ENCODE measurements at places on chromosomes 13 and 19. TPM values are rescaled to one million over a fixed set of nuclear protein-coding genes. Genes with fewer than 3 reads are reported as not detected.

Gene SLAIN1
- total RNA-seq: 1.4 TPM

Gene CCNE1
- total RNA-seq: 50.1 TPM

Gene SMIM24
- total RNA-seq: not detected

Gene ZBTB32
- total RNA-seq: not detected

Gene ZNF181
- total RNA-seq: 13.0 TPM

Gene ZNF541
- total RNA-seq: not detected

DNA sequence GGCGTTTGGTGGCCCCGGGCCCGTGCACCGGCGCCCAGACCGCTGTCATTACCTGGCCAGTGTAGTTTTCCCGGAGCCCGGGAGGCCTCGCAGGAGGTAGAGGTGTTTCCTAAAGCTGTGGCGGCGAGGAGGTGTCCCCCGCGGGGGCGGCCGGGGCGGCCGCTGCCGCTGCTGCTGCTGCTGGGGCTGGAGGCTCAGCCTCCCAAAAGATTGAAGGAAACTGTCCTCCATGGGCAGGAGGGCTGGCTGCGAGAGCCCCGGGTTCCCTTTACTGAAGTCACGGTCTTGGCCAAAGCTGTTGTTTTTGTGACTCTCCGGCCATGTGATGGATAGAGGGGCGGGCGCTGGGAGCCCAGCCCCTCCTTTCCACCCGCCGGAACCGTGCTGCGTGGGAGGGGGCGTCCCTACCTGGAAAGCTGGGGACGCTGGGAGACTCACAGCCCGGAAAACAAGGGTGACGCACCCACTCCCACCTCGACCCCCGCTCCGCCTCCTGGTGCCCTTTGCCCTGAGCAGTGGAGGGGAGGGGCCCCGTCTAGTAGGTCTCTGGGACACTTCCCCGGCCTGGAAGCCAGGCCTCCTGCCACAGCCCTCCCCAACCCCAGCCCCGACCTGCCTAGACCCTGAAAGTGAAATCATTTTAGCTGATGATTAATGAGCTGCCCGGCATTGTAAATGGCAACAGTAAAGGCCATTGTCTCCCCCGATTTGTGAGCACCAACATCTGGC, at the start of gene N4BP2L1:
TSS of gene N4BP2L1 (minus strand) at position 279 of the 729 bp plus-strand sequence. CDS start at position 231, 48 bp downstream.
- DNase-seq: no peak

- no peak for DNase-seq
Measured at GRCh38 chr19:43667126-43667875, 2.7 kb downstream of the PLAUR start.

DNA sequence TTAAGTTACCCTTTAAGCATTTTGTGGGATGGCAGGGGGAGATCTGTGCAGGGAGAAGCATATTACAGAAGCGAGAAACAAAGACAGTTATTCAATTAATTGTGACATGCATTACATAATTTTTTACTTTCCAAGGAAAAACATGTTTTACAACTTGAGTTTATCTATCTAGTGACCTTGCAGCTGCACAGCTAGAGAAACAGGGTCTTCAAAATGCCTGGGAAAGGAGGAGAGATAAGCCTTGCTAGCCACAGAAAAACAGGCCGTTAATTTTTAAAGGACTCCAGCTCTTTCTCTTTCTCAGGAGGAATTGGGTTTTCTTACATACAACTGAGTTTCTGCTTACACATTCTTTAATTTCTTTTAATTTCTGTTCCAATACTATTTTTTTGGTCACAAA, 14.8 kb upstream of the ZNF431 start:
- no peak for DNase-seq

DNA sequence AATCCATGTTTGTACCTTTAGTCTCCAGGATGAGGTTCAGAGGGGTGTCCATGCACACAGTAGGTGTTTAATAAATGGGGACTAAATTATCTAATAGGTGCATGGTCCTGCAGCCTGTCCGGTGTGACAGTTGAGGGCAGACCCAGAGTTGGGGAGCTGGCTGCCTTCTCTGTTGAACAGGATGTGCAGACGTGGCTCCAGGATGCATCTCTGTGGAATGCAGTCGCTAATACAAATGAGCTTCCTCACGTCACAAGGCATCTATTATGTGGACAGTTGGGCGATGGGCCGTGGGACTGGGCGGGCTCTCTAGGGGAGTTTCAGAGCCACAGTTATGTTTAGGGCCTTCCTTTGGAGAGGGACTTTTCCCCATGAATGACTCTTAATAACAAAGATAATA, 71.0 kb downstream of the SIPA1L3 start:
- DNase-seq: no peak

GRCh38 chr19:46648060-46648960, 12.3 kb upstream of the GNG8 start:
- DNase-seq: no peak

- DNase-seq: no peak
Measured at GRCh38 chr13:51955816-51956603, 55.2 kb downstream of the ATP7B start.

DNA sequence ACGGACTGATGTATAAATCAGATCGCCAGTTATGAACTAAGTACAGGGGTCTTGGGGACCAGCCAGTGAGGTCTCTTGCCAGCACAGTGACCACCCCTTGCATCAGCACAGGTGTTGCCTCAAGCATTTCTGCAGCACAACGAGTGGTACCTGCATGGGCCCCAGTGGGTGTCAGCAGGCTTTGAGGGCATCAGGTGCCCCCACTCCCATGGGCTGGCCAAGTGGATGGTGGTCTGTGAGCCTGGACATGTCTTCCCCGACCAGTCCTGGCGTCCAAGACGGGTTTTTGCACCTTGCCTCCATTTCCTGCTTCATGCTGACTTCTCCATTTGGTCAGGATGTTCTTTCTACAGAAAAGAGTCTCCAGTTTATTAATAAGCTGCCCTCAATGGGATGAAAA, 22.4 kb upstream of the ARHGEF7 start:
- DNase-seq: no peak

- DNase-seq: peak; percentile 77
Measured at GRCh38 chr19:17829855-17830566, 8.7 kb upstream of the INSL3 start.

DNA sequence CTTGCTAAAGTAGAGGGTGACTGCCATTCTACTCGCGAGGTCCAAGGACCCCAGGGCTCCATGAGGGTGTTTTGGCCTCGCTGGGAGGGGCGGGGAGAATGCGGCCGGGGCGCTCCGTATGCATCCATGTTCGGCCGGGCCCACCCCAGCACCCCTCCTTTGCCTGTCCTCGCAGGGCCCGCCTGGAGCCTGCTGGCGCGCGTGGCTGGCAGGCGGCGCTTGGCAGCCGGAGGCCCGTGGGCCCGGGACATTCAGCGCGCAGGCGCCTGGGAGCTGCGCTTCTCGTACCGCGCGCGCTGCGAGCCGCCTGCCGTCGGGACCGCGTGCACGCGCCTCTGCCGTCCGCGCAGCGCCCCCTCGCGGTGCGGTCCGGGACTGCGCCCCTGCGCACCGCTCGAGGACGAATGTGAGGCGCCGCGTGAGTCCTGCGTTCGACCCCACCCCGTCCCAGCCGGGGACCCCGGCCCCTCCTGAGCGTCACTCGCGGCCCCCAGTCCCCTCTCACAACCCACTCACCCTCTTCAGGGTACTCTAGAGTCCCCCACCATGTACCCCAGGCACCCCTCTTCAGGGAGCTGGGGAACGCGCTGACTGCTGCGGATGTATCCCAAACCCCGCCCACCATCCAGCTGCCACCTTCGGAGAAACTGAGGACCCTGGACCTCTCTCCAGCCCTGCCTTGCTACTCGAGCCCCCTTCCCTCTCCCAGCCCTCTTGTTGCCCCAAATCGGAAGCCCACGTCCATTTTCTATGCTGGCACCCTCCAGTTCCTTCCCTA, 4.1 kb downstream of the DLL3 start:
- DNase-seq: peak; percentile 43

DNA sequence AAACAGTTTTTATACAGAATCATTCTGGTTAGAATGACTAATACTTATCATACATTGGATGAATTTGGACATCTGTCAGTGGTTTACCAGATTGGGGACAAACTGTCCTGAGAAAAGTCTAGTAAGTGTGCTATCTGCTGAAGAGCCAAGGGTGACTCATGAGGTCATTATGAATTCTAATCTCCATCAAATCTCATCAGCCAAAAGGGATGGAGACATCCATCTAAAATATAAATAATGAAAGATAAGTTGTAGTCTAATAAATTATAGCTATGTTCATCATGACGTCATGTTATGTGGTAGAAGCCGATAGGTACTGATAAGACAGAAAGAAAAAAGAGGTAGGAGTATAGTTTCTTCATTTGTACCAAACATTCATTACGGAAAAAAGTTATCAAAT, 804.4 kb downstream of the PCDH9 start:
- no peak for DNase-seq

GRCh38 chr13:79349011-79349410, 57.0 kb downstream of the RBM26 start:
- DNase-seq: no peak

- no peak for DNase-seq
Measured at GRCh38 chr19:14139944-14140343, 3.6 kb upstream of the ASF1B start.

GRCh38 chr19:40703029-40703755, 12.7 kb upstream of the NUMBL start:
- DNase-seq: no peak

- peak; percentile 13 for DNase-seq
Measured at GRCh38 chr13:68439817-68440216, 1209.7 kb upstream of the PCDH9 start.

DNA sequence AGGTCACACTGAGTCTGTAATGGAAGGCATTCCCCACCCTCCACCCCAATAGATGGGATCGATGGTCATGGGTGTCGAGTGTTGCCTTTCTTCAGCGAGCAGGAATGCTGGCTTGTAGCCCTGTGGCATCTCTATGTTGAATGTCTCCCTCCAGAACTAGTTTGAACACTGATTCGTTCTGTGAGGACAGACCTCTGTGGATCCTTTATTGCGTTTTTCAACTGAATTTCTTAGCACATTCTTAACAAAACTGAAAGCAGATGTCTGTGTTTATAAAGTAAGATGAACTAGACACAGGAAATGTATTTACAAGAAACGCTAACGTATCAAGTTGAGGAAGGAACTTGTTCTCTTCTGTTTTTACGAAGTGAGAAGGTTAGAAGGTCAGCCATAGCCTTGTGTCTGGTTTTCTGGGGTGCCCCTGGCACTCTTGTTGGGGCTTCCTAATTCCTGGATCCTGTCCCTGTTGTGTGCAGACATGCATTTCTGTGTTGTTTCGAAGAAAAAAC, 36.8 kb upstream of the TM9SF2 start:
- DNase-seq: no peak

DNA sequence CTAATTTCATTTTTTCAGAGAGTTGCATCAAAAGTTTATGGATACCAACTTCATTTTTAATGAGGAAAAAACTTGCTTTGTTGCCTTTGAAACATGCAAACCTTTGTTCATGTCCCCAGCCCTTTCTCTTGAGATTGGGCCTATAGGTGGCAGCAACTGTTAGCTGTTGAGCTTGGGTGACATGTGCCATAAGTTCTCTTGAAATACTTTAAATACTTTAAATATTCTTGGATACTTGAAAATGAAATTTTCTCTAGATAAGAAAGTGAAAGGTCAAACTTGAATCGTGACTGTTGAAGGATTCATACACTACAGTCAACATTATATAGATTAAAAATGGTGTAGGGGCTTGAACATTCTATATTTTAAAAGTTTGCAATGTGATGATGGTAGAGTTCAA, 294.9 kb downstream of the NDFIP2 start:
- peak; percentile 42 for DNase-seq

GRCh38 chr13:110423689-110424302, 116.7 kb downstream of the COL4A2 start:
- DNase-seq: no peak

DNA sequence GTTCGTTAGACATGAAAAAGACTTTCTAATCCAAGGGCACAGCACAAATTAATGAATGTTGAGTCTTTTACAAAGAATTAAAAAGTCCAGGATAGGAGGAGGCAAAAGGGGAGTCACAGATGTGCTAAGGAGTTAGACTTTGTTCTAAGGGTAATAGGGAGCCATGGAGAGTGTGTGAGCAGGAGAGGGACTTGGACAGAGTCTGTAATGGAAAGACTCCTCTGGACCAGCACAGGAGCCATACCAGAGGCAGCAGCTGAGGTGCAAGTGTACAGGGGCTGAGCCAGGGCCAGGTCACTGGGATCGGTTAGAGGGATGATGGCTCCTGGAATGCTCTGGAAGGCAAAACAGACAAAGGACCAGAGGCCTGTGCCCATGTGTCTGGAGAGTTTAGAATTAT, 10.5 kb downstream of the GTPBP3 start:
- DNase-seq: no peak

- DNase-seq: no peak
Measured at GRCh38 chr13:34913040-34913439, 29.0 kb upstream of the NBEA start.

DNA sequence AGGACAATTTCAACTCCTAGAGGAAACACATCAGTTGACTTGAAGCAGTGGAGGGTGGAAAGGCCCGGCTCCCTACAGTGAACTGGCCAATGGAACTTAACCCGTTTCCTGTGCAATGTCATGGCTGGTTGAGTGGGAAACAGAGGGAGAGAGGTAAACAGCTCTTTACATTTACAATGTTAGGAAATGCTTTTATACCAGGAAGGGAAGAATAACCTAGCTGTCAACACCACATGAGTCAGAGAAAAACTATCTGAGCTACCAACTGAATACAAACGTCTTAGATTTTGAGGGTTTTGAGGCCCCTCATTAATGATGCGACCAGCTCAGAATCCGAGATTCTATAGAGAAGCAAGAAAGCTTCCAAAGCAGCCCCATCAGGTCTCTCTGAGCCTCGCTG, 36.7 kb downstream of the CARD8 start:
- no peak for DNase-seq

- no peak for DNase-seq
Measured at GRCh38 chr19:3743486-3743885, 18.0 kb downstream of the APBA3 start.
